CD4-positive, alpha-beta T cell treated with Interleukin-17A for 4 hours (primary cell): ENCODE measurements at places on chromosomes 16 and 17.

DNA sequence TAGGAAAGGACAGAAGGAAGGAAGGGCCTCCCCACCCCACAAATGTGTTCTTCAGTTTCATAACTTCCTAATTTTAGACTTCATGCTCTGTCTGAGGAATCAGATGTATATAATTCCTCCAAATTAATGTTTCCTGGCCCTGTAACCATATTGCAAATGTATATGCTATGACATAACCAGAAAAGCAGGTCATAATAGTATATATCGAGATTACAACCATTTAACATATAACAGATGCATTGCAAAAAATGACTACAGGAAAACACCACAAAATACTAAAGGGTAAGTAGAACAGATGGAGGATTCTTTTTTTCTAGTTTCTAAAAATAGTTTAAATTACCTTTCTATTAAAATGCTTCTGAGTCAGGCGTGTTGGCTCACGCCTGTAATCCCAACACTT, 3.1 kb upstream of the EXOC7 start:
- DNase-seq, result no peak

DNA sequence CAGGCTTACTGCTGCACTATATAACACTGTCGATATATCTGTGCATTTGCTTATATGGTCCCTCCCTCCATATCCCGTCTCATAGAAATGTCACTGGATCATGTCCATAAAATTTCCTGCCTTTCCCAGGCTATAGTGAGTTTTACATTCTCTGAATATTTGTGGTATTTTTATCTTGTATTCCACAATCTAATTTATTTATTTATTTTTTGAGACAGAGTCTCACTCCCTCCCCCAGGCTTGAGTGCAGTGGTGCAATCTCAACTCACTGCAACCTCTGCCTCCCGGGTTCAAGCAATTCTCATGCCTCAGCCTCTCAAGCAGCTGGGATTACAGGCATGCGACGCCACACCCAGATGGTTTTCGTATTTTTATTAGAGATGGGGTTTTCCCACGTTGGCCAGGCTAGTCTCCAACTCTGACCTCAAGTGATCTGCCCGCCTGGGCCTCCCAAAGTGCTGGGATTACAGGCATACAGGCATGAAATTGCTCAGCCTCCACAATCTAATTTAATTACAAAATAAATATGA, 12.9 kb downstream of the TRIM37 start:
- DNase-seq, result no peak

DNA sequence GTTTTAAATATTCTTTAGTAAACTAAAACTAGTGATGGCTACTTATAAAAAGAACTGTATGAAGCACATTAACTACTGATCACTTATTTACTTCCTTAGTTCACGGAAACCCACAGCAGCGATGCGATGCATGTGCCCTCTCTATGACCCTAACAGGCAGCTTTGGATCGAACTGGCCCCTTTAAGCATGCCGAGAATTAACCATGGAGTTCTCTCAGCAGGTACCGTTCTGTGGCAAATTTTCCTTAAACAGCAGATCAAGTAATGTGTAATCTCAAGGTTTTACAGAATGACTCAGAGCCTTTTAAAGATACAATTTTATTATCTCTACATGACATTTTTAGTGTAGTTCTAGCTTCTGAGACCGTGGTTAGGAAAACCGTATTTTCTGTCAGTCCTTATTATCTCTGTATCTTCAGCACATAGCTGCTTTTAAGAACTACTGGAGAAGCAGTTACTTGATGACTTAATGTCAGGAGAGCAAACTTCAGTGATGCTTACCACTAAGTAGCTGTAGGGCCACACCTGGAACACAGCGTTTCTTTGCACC, 43.0 kb downstream of the GAN start:
- DNase-seq, result no peak

DNA sequence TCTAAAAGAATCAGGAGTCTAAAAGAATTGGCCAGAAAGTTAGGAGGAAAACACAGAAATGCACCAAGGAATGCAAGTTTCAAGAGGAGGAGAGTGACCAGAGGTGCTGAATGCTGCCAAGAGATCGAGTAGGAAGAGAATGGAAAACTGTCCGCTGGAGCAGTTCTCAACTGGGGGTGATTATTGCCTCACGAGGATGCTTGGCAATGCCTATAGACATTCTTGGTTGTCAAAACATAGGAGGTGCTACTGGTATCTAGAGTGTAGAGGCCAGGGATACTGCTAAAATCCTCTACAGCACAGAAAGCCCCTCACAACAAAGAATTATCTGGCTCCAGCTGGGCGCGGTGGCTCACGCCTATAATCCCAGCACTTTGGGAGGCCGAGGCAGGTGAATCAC, 82.1 kb upstream of the NOL11 start:
- no peak for DNase-seq

DNA sequence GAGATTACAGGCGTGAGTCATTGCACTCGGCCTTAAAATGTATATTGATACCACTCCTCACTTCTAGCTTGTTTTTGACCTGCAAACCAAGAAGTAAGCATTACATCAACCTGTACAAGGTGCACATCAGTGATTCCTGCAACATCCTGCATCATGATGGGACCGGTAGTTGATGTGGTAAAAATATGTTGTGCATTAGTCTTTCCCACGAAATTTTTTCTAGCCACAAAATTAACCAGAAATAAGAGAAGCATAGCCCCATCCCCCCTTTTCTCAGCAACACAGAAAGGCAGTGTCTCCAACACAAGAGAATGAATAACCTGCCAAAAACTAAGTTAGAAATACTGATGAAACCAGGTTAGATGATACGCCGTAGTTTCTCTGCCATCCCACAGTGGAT, 21.1 kb upstream of the NSMCE1 start:
- peak; percentile 32 for DNase-seq

DNA sequence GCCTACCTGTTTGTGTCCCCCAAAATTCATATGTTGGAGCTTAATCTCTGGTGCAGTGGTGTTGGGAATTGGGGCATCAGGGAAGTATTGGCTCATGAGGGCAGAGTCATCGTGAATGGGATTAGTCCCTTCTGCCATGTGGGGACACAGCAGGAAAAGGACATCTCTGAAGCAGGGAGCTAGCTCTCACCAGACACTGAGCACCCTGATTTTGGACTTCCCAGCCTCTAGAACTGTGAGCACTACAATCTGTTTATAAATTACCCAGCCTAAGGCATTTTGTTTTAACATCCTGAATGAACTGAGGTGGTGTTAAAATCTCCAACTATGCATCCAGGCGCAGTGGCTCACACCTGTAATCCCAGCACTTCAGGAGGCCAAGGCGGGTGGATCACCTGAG, 206.0 kb downstream of the SEC14L1 start:
- no peak for DNase-seq

- DNase-seq, result peak; percentile 56
Measured at GRCh38 chr17:35713069-35713728, 18.2 kb upstream of the RASL10B start.

- no peak for DNase-seq
Measured at GRCh38 chr17:45310380-45311324, 6.2 kb downstream of the MAP3K14 start.

DNA sequence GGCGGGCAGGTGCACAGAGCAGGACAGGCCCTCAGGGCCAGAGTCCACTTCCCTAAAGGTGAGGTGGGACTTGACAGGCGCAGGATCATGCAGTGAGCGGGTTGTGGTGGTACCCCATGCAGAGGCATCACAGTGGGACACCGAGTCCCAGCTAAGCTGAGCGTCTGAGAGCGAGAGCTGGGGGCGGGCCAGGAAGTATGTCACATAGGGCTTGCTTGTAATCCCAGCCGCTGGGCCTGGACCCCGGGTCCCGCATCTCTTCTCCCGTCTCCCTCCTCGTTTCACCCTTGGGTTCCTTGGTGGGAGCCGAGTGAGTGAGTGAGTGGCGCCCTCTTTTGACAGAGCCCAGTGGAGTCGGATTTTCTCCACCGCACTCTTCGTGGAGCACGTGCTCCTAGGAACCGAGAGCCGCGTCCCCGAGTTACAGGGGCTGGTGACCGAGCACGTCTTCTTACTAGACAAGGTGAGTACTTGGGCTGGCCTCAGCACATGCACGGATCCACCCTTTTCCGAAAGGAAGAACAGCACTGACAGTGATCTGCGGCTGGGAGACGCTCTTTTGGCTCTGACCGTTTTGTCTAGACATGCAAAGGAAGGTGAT, 50.8 kb upstream of the ENDOV start:
- DNase-seq, result no peak

GRCh38 chr17:55350825-55351205, 70.8 kb downstream of the MMD start:
- DNase-seq, result no peak

GRCh38 chr17:74532115-74532514, 840 bp upstream of the CD300LB start:
- no peak for DNase-seq

DNA sequence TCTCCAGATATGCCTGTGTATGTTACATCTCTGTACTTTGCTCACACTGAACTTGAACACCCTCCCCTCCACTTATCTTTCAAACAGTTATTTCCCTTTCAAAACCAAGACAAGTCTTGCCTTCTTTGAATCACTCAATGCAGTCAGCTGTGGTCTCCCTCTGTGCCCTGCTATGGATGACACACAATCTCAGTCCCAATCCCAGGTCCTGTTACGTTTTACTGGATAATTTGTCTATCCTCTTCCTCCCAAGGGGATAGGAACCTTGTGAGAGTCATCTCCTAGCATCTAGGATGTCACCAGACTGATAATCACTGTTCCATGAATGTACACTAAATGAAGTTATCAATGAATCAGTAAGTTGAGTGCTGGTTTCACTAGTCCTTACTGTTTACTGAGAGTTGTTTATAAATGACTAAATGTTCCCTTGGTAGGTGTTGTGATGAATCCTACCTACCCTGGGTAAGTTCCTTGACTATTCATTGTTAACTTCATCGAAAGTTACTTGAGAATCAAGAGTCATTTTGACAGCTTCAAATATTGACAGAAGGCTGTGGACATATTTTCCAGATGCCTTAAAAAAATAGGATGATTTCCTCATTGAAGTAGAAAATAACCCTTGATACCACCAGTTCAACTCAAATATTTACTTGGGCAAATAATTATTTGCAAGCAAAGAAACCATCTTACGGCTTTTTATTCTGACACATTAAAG, 244.9 kb downstream of the PRKCA start:
- DNase-seq, result no peak

GRCh38 chr17:64941761-64942160, 22.5 kb upstream of the LRRC37A3 start:
- DNase-seq, result no peak

GRCh38 chr16:87970186-87970585, 19.0 kb downstream of the BANP start:
- DNase-seq, result no peak

GRCh38 chr17:3557768-3558583, at the start of gene TRPV3:
TSS of gene TRPV3 (minus strand) at chr17:3557812. CDS start at chr17:3554850, 2,962 bp downstream.
- peak; percentile 71 for DNase-seq

GRCh38 chr17:14737984-14738651, 437.2 kb downstream of the HS3ST3B1 start:
- no peak for DNase-seq

DNA sequence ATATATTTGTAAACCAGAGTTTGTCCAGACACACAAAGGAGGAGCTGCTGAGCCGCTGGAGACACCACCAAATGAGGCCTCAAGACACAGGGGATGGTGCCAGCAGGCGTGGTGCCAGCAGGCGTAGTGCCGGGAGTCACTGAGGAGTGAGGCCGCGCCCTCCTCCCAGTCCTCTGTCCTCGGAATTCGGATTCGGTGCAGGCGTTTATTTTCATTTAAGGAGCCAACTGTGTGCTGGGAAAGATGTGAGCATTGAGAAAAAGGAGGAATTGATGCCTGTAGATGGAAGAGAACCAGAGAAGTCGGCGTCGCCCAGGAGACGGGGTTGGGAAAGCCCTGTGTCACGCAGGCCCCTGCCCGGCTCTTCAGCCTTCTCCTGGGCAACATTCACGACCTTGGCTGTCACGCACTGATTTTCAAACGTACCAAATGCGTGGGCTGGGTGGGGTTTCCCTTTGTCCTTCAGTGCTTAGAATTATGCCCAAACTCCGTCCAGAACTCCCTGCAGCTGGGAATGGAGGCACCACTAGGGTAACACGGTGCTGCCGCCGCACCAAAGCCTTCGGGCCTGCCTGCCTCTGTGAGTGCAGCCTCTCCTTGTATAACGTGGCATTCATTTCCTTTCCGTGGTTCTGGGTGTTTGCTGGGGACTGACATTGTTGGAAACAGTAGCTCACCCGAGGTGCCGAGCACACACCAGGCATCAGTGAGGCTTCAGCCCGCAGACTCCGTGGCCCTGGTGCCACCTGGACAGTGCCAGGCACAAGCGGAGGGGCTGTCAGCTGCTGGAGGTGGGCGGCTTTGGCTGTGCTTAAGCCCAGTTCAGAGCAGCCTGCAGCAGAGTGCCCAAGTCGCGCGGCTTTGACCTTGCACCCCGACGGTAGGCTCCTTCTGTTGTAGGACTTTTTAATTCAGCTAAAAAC, 49.0 kb upstream of the CHMP6 start:
- no peak for DNase-seq

DNA sequence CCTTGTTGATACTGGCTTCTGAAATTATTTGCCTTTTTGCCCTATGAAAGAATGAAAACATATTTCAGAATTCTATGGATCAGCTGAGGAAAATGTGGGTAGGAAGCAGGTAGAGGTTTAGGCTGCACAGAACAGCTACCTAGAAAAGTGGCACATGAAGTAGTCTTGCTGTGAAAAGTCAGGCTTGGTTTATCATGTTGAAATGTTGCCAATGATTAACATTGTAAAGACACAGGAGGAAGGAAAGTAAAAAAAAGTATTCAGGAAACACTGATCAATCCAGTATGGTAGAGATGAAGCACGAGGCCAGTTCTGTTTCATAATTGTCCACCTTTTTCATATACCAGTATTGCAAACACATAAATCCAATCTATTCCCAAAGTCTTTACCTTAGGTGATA, 29.9 kb downstream of the ABCA6 start:
- DNase-seq, result no peak

DNA sequence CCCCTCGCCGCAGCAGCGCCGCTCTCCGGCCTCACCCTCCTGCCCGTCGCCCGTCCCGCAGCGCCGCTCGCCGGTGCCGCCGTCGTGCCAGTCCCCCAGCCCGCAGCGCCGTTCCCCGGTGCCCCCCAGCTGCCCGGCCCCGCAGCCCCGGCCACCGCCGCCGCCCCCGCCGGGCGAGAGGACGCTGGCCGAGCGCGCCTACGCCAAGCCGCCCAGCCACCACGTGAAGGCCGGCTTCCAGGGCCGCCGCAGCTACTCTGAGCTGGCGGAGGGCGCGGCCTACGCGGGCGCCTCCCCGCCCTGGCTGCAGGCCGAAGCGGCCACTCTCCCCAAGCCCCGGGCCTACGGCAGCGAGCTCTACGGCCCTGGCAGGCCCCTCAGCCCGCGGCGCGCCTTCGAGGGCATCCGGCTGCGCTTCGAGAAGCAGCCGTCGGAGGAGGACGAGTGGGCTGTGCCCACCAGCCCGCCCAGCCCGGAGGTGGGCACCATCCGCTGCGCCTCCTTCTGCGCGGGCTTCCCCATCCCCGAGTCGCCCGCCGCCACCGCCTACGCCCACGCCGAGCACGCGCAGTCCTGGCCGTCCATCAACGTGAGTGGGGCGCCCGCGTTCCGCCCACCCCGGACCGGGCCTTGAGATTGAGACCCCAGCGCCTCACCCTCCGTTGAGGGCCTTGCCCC, 15.0 kb downstream of the TBKBP1 start:
- no peak for DNase-seq

GRCh38 chr16:67396159-67397035, 3.1 kb upstream of the TPPP3 start:
- DNase-seq, result no peak
